ENCODE measurements at places on chromosomes 5 and 9. TPM values are rescaled to one million over a fixed set of nuclear protein-coding genes. Genes with fewer than 3 reads are reported as not detected.
A peak's percentile ranks its signal among the peaks of the same experiment; 100 is the strongest.

- DNase-seq, result peak; percentile 16
Measured at GRCh38 chr9:115200711-115201505, 83.0 kb upstream of the TNC start.

DNA sequence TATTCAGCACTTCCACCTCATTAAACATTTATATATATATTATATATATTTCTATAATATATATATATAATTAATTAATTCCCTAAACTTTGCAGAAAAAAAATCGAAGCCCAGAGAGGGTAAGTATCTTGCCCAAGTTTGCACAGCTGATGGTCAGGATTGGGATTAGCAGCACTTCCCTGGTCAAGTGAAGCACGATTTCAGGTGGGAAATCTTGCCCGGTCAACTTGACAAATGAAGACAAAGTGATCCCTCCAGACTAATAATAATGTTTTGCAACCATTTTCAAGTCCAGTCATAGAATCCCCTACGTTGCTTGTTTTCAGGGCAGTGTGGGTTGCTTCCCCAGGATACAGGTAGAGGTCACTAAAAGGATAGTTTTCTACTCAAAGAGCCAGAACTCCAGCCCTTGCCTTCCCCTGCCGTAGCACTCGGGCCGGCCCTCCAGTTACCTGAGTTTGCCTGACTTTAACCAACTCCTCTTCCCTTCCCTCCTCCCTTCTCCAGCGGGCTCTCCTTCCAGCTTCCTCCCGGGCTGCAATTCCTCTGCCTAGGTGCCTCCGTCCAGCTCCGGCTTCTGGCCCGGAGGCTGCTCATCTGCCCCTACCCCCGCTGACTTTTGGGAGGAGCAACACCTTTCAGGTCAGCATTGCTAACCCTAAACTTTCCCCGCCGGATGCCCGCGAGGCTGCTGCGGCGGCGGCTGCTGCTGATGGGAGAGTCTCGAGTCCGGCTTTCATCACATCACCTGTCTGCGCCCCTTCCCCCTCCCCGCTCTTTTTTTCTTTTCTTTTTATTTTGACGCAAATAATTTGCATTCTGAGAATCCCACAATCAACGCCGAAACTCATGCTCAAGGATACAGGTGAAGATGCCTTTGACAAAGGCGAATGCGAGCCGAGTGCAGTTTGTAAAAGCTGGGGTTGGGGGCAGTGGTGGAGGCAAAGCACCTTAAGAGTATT is 930 bp downstream of the PRLR start:
- DNase-seq, result no peak

DNA sequence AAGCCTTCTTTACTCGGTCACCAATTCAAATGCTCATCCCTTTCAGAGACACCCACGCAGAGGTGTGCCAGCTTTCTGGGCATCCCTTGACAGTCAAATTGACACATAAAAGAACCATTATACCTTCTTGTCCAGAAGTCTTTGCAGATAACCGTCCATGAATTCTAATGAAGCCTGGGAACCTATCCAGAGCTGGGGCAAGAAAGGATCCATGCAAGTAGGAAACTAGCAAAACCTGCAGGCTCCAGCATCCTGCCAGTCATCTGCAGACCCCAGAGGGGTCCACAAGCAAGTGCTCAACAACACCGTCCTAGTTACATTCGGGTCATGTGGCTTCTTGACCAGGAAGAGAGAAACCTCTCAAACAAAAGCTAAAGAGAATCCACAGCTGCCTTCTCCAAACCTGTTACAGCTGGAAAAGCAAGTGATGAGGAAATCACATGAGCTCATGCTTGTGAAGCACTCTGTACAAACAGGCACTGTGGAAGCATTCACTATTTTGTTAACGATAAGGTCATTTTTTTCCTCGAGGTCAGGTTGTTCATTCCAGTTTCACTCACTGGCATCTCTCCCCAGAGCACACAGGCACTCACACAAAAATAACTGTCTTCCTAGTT is 80.2 kb upstream of the DMRT1 start:
- peak; percentile 48 for DNase-seq

Gene STKLD1
- 0.28 TPM for total RNA-seq

Gene MLANA
- not detected for total RNA-seq

Gene CTNNAL1
- 186 TPM for total RNA-seq

GRCh38 chr9:18543406-18544192 is 69.6 kb downstream of the ADAMTSL1 start:
- DNase-seq, result peak; percentile 76

All from IMR-90 (cell line).